Stimulated activated CD4-positive, alpha-beta T cell treated with anti-CD3 and anti-CD28 coated beads, TNF-alpha, amount 100 ng/mL, for 4 hours (primary cell): ENCODE measurements at places on chromosomes 5 and 9.

- DNase-seq, result no peak
Measured at GRCh38 chr5:150522504-150523414, 14.8 kb downstream of the NDST1 start.

DNA sequence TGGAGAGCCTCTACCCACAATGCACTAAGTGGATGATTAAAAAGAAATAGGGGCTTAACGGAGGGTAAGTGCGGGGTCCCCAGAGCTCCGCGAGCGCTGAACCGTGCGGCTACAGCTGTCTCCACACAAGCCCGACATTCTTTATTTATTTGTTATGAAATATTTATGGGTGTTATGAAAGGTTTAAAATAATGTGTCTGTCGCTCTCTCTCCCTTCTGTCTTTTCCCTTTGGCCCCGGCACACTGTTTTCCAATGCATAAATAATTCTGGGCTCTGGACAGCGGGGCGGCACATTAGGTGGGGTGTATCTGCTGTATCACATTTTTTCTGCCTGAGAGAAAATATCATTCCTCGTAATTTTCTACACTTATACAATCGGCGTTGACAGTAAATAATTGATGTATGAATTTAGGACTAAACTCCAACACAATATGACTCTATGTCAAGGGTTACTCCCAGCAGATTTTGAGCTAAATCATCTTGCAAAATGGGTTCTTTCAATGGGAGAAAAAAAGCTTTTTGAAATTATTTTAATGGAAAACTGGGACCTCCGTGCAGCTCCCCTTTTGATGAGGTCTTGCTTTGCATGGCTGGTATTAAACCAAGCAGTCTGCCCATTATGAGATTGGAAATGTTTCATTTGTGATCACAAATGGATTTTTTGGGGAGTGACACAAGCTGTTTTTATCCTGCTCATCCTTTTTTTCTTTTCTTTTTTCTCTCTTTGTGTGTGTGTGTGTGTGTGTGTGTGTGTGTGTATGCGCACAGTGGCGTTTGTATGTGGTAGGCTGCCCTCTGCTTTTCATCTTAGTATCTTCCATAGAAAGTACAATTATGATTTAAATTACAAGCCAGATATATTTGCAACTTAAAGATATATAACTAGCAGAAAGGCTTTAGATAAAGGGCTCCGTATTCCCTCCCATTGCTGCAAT is 370.6 kb upstream of the IRX4 start:
- DNase-seq, result no peak

GRCh38 chr9:78542491-78543181 is 245.7 kb downstream of the PSAT1 start:
- no peak for DNase-seq

DNA sequence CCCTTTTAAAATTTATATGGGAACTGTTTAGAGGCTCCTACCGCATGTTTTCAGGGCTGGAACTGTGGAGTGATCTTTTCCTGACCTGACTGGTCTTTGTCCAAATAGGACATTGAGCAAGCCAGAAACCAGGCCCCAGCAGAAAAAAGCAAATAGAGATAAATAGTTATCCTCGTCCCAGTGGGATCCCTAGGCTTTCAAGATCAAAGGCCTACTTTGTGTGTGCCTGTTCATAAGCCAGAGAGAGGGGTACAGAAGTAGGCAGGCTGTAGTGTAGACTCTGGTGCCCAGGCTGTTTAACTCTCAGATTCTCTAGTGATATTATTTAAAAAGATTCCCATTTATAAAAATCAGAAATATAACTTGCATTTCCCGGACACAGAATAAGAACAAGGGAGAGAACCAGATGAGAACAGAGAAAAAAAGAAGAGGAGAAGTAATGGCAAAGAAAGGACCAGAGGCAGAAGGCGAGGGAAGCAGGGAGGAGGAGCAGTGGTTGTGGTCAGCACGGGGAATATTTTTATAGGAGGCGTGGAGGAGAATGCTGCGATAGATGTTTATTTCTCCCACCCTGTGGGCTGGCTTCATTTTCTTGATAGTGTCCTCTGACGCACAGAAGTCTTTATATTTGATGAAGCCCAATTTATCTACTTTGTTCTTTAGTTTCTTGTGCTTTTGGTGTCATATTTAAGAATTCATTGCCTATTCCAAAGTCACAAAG is 101.2 kb downstream of the AOPEP start:
- no peak for DNase-seq

GRCh38 chr5:173055722-173055982 is 500 bp upstream of the CREBRF start:
- DNase-seq, result no peak

- no peak for DNase-seq
Measured at GRCh38 chr5:588406-588995, 23.6 kb upstream of the CEP72 start.

GRCh38 chr5:157266286-157267007 is 524 bp downstream of the CYFIP2 start:
- no peak for DNase-seq

DNA sequence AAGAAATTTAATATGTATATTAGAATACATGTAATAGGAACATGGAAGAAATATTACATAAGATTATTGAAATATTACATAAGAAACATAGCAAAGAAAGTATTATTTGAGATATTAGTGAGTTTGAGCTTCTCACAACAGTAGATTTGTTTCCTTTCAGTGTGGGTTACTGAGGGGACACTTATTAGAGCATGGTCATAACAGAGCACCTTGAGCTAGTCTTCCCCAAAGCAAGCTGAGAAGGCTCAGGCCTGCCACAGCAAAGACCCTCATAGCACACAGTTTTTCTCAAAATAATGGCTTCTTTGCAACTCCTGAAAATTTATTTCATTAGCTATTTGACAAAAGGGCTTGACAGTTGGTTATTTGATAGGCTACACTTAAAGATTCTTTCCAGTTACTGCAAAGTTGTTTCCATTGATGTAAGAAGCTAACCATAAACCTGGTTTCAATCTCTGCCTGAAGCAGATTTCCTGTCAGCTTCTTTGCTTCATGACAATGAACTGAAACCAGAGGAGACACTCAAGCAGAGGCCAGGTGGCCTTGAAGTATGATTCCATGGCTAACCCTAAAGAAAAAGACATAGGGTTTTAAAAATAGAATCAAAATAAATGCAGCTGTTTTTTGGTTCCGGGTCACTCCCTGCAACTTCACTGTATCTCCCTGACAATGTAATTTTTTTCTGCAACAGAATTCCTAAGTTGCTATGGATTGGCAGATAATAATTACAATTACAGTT is 68.6 kb downstream of the ERMP1 start:
- no peak for DNase-seq

DNA sequence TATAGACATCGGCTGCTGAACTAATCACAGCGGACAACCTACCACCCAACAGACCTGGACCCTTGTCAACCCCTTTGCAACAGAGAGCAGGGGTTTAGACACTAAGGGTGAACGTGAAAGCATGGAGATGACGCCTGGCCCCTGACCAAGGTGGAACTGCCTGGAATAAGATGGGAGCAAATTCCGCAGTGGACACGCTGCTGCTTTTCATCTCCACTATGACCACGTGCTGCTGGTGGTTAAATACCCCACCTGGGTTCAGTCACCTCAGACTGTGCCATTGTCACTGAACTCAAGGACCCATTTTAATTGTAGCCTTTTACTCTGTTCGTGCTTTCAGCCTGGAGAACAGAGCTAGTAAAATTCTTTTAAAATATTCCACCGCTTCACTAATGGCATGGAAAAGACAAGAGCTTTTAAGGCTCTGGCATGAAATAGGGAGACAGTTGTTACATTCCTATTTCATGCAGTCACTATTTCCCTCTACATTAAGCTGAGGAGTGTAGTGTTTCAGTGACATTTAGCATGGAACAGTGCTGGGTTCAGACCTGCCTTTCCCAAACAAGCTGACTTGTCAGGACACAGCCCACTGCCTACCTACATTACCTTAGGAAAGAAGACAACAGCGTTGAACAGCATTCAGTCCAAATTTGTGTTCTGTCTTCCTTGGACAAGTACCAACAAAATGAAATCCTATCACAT is 96.8 kb downstream of the ANKRD18B start:
- DNase-seq, result no peak

GRCh38 chr9:127074561-127075548 is 47.6 kb downstream of the ANGPTL2 start:
- no peak for DNase-seq

DNA sequence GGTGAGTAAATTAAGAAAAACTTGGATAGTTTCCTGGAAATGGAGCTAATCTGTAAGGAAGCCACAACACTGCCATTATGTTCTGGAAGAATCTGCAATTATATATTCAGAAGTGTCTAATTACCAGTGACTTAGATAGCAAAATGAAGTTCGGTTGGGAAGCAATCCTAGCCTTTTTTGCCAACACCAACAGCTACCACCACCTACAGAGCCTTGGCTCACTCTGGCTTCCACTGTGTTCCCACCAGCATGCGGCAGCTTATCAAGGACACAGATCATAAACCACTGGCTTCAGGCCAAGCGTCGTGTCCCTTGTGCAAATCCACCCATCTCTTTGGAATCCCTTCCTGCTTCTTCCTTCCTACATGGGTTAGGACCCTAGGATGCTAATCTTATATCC is 118.0 kb upstream of the PCA3 start:
- no peak for DNase-seq

DNA sequence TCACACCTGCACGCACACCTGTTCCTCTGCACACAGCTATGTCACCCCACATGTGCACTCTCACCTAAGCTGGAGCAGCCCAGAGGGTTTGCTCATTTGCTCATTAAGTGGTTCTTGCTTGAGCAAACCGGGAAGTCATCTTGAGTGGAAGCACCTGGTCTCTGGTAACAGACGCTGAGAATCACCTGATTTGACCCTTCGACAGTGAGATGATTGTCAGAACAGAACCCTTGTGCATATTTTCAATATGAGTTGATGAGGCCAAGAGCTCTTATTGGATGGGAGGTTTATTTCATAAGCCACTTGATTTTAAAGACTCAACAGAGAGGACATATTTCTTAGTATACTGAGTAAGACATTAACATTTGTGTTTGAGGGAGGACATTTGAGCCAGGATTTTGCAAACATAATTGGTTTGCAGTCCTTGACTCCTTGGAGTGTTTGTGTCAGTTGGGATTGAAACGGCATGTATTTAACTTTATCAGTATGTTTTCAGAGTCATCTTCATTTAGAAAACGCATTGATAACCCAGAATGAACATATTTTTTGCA is 22.1 kb upstream of the LPCAT1 start:
- no peak for DNase-seq

GRCh38 chr5:7762267-7762666 is 88.7 kb downstream of the CFAP90 start:
- no peak for DNase-seq

- no peak for DNase-seq
Measured at GRCh38 chr5:2833556-2833955, 82.1 kb upstream of the IRX2 start.

- no peak for DNase-seq
Measured at GRCh38 chr5:120388016-120388781, 75.9 kb upstream of the PRR16 start.

GRCh38 chr5:138762110-138762509 is 8.9 kb downstream of the CTNNA1 start:
- no peak for DNase-seq

DNA sequence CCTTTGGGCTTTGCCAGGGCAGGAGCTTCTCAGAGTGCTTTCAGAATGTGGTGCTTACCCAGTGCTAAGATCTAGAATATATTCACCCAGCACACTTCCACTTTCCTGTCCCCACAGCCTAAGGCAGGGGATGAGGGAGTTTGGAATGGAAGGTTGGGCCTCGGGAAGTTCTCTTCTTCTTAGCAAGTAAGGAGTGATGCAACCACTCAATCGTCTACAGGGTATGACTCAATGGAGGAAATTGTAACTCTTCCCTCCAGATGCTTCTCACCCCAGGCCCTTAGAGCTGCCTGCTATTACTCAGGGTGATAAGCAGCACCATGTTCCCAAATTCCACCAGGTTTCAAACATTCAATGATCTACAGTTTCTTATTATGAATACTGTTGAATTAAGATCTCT is 30.8 kb upstream of the AGGF1 start:
- DNase-seq, result no peak

DNA sequence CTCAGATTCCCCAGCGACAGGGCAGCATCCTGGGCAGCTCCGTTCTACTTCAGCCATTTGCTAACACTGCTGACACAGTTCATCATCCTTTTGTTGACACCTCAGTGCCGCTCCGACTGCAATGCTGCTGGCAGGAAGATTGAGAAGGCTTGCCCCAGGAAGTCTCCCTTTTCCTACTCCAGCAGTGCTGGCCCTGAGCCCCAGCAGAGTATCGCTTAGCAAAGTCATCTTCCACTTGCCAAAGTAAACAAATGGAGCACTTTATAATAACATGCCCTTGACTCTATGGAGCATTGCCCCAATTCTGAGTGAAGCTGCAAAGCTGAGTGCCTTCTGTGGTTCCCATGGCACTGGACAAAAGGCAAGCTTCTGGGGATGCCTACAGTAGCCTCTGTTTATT is 32.2 kb downstream of the PRLR start:
- DNase-seq, result no peak

DNA sequence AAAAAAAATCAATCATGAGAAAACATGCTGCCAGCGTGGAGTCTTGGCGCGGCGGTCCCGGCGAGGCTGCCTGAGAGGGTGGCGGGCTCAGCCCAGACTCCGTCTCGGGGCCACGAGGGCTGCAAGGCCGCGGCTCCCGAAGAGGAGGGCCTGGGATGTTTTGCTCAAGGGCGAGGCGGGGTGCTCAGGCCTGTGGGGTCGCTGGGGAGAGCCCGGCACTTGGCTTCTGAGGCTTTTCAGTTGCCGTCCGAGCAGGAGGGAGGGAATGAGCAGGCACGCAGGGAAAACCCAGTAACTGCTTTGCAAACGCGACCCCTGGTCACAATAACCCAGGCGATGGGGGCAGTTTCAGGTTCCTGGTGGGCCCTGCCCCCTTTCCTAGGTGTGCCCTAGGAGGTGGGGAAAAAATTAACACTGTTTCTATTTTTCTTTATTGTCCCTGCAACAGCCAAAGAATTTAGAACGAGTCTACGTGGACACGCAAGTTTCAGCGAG is 3.2 kb upstream of the IRX2 start:
- DNase-seq, result no peak

GRCh38 chr9:110282018-110282738 is 25.9 kb upstream of the TXN start:
- no peak for DNase-seq

DNA sequence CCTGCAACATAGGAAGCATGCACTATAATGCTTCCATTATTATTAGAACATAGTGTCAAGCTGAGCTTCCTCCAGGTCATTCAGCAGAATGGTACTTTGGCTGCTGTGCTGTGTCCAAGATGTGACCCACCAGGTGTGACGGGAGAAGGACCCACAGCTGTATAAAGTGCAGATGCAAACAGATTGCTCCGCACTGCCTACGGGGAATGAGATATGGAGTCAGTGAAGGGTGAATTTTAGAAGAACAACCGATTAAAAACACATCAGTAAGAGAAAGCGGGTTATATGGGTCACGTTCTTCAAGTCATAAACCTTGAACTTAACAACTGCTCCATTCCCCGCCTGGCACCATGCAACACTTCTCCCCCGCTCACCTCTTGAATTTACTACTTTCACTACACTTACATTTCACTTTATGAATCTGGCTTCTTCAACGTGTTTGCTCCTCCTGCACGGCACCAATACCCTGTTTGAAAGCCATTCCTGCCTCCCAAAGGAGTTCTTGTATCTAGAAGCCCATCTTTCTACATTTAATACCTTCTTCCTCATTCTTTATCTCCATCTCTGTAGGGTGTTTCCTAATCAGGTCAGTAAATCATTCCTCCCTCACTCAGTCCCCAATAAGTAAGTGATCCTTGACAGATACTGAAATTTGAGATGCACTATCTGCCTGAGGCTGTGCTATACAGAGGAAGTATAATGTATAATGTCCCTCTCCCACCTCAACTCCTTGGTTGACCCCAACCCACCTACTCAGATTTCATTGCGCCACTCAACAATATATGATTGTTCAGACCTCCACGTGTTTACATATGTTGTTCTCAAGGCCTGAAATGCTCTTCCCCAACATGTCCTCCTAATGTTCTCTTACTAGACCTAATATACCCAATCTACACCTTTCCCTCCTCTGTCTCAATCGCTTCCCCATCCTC is 25.9 kb downstream of the BRINP1 start:
- DNase-seq, result no peak
